NCI-H1436 treated with DMSO at 0.1 percent for 48 hours (cell line): ENCODE measurements at places on chromosomes 16 and 17.

- no peak for DNase-seq
Measured at GRCh38 chr16:7124242-7124641, 208.4 kb upstream of the RBFOX1 start.

DNA sequence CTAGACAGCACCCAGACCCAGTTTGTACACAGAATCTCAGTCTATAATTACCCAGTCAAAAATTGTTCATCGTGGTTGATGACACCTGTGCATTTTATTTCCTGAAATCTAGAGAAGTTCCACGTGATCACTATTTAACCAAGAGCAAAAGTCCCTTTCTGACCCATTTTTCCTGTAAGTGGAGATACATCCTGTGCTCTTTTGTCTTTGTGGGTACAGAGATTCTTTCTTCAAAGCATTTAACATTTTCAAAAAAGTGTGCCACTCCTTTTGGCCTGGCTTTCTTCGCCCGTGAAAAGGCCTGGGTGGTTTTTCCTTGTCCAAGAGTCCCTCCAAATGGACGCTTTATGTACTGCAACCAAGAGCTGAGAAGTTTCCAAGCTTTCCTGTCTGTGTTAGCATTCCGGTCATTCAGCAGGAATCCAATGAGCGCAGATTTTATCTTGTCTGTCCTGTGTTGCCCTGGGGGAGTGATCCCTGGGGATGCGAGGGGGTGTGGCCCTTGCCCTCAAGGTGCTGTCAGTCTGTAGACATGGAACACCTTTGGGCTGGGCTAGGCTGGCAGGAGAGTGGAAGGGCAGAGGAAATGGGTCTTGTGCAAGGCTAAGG is 161.1 kb upstream of the CACNG5 start:
- DNase-seq = no peak

GRCh38 chr16:78605548-78606101 is 506.2 kb downstream of the WWOX start:
- DNase-seq = no peak

- DNase-seq = no peak
Measured at GRCh38 chr17:1574697-1575471, 12.3 kb upstream of the PITPNA start.

DNA sequence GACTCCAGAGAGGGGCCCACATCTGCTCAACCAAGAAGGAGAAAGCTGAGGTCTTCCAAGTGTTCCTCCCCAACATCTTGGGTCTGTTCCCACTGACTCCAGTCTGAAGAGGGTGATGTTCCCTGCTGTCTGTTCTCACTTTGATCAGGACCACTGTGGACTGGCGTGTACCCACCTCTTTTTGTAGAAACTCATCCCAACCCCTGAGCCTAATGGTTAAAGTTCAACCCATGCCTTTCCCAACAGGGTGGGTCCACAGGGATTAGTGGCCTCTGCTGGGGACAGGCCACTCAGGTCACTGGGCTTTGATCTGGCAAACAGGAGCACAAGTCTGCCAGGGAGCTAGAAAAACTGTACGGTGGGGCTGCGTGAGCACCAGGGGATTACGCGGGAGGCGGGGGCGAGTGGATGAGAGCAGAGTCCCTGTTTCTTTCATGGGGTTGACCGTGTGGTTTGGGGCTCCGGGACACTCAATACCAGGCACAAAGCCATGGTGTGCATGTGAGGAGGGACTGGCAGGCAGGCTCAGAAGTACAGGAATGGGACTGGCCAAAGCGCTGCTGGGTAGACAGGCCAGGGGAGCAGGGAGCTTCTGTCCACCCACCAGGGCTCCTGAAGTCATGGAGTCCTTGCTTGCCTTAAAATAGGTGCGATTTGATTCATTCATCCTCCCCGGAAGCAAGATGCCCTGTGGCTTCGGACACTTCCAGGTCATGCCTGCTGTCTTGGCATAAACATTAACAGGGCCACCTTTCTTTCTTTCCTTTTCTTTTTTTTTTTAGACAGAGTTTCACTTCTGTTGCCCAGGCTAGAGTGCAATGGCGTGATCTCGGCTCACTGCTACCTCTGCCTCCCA is at the start of gene CA5A:
TSS of gene CA5A (minus strand) at position 155 of the 856 bp plus-strand sequence. CDS start at position 76, 79 bp downstream.
- DNase-seq = no peak

GRCh38 chr17:51684214-51684613 is 423.9 kb downstream of the UTP18 start:
- DNase-seq = no peak

GRCh38 chr17:39740357-39741111 is 2.8 kb downstream of the GRB7 start:
- no peak for DNase-seq

- DNase-seq = peak; percentile 100
Measured at GRCh38 chr16:30370456-30371247, at the start of gene TBC1D10B. Gene TBC1D10B, minus strand, starts transcription at chr16:30370494. Its CDS starts 311 bp downstream, at chr16:30370183.

DNA sequence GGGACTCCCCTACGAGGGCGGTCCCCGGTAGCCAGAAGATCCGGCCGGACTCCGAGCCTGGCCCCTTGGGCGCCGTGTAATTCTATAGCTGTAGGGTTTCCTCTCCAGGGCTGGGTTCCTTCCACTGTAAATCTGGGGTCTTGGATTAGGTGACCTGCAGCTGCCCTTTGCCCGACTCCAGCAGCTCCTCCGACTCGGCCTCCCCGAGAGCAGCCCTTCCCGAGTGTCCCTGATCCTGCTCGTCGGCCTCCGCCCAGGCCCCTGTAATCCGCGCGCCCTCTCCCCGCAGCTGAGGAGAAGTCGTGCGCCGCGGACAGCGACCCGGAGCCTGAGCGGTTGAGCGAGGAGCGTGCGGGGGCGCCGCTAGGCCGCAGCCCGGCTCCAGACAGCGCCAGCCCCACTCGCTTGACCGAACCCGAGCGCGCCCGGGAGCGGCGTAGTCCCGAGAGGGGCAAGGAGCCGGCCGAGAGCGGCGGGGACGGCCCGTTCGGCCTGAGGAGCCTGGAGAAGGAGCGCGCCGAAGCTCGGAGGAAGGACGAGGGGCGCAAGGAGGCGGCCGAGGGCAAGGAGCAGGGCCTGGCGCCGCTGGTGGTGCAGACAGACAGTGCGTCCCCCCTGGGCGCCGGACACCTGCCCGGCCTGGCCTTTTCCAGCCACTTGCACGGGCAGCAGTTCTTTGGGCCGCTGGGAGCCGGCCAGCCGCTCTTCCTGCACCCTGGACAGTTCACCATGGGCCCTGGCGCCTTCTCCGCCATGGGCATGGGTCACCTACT is 5.5 kb downstream of the TBX2 start:
- DNase-seq = no peak

DNA sequence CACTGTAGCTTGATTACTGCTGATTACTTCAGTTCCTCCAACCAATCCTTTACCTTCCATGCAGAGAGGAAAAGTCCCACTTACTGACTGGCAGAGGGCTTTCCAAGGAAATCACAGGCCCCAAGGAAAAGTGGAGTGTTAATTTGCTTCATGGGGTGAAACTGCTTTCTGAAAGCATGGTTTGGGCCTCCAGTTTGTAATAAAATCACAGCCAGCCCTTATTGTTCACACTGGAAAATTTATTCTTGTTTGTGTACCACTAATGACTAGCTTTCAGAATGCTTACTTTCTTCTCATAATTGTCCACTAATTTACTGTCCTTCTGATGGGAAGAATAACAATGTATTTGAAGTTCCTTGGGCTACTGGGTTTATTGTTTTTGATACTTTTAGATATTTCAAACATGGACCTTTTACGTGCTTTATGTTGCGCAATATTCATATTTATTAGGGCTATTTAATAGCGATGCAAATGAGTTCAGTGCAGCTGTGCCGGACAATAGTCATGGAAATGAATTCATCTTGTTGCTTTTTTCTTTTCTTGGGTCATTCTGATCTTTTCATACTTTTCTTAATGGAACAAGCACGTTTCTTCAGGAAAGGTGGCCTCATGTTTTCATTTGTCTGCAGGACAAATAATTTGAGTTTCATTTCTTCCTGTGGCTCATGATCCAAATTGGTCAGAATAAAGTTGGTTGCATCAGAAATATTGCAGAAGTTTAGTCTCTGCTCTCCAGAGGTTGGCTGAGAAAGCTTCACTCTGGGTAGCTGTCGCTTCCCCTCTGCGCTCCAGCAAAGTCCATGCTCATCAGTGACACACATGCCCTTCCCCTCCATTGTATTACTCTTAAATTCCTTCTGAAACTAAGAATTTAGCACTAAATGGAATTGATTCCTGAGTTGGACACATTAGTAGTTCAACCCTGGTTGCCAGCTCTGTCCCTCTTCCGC is 128.7 kb downstream of the PRKCA start:
- DNase-seq = no peak

DNA sequence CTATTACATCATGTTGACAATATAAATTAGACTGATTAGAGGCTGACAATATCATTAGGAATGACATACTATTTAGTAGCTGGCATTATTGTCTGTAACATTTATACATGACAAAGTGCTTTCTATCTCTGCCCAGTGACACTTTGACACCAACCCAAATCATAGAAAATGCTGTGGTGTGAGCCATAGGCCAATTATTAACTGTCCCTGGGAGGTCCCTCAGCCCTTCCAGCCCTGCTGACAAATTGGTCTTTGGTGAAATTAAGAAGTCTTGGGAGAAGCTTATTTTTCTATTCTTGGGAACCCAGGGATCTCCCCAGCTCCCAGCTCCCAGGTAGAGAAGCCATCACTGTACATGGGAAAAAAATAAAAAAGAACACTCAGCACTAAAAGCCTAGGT is 179.6 kb downstream of the AIPL1 start:
- no peak for DNase-seq

- DNase-seq = no peak
Measured at GRCh38 chr17:56762988-56763387, 70.7 kb downstream of the C17orf67 start.

- no peak for DNase-seq
Measured at GRCh38 chr17:44353672-44354331, 8.7 kb downstream of the GRN start.

GRCh38 chr16:74748616-74749026 is 26.0 kb downstream of the FA2H start:
- no peak for DNase-seq

GRCh38 chr16:57704011-57704904 is 9.7 kb downstream of the DRC7 start:
- no peak for DNase-seq

DNA sequence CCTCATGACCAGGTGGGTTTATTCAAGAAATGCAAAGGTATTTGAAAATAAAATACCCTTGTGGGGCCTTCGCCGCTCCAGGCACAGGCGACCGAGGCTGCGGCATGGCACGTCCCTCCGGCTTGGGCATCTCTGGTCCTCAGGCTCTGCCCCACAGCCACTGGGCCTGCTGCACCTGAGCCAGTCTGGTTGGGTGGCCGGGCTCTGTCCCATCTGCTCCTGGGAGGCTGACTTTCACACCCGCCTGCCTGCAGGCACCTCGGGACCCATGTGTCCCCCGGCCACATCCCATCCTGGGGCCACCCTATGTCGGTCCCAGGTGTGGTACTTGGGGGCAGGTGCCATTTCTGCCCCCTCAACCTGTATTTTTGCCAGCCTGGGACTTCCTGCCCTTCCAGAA is 20.9 kb downstream of the OSBPL7 start:
- no peak for DNase-seq

DNA sequence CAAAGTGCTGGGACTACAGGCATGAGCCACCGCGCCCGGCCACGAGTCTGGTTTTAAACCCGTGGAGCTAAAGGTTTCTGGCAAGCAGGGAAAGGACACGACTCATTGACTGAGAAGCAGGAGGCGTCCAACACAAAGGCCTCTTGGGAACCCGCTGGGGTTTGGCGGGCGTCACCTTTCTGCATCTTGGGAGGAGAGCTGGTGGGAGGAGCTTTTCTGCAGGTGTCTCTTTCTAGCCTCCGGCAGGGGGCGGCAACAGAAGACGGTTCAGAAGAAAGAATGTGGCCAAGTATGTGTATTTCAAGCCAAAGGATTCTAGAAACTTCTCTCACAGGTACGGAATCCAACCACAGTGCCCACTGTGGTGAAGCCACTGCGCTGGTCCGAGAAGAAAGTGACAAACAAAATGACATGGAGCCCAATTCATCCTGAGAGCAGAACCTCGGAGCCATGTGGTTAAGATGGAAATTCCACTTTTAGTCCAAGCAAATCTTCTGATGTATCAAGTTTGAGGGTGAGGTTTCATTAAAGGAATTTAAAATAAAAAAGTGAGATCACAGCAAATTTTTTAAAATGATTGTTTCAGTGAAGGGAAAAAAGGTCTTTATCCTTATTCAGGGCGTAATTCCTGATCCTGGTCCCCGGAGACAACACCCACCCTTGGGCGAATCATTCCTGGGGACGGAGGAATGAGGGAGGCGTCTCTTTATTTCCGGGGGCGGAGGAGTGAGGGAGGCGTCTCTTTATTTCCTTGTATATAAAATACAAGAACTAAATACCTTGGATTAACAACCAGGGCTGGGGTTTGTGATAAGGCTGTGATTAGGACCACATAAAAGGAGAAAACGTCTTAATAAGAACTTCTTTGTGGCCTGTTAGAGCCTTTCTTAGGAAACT is 97.6 kb downstream of the MRM3 start:
- no peak for DNase-seq

DNA sequence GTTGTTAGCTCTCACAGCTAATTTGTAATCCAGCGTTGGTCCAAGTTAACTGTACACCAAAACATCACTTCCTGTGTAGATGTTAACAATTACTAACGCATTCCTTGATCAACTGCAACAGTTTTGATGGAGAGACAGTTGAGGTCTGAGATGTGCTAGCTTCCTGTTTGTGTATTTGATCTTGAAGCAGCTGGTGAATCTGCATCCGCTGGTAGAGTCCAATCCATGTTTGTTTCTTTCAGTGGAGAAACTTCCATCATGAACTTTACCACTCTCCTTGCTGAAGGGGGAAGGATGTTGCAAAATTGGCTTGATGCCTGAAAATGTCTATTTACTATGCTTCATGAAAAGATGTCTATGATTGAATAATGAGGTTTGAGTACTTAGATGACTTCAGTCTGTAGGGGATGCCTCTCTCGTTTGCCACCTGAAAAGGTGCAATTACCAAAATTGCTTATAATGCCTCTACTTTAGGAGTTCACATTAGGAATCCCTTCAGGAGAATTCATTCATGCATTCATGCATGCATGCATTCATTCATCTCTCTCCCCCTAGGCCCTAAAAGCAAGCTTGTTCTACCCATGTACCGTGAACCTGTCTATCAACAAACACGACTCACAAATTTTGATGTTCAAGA is 39.6 kb upstream of the ZKSCAN2 start:
- DNase-seq = no peak

- DNase-seq = no peak
Measured at GRCh38 chr16:15057681-15058417, 2.0 kb upstream of the NTAN1 start.

- DNase-seq = no peak
Measured at GRCh38 chr17:32498391-32498790, 11.6 kb downstream of the CDK5R1 start.
